ENCODE measurements at places on chromosomes 5 and 9.

DNA sequence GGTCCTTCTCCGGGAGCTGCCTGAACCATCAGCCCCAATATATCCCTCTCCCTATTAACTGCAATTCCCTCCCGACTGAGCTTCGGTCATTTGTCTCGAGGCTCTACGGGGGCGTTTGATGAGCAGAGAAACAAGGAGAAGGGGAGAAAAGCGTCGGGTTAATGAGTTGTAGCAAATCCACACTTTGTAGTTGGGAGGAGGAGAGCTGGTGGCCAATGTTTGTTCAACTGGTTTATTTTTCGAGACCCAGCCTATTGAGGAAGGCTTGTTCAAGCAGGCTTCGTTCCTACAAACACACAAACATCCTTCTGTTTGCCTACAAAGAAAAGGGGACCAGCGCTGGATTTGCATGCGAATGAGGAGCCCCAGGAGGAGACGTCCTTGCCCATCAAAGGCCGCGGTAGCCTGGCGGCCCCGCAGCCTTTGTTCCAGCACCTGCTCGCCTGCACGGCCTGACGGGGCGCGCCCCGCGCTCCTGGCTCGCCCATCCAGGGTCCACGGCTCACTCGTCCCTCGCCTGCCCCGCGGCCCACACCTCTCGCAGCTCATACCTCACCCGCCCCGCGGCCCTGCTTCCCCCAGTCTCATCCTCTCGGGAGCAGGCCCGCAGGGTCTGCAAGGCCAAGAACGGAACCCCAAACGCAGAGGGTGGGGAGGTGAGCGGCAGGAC is 4.6 kb downstream of the FOXD1 start:
- no peak for DNase-seq

- DNase-seq = no peak
Observed at GRCh38 chr9:81312346-81312745, 377.0 kb downstream of the TLE1 start.

GRCh38 chr5:135689506-135689905 is 110.7 kb upstream of the CXCL14 start:
- DNase-seq = no peak

GRCh38 chr9:137492464-137493363 is 33.6 kb upstream of the NSMF start:
- no peak for DNase-seq

DNA sequence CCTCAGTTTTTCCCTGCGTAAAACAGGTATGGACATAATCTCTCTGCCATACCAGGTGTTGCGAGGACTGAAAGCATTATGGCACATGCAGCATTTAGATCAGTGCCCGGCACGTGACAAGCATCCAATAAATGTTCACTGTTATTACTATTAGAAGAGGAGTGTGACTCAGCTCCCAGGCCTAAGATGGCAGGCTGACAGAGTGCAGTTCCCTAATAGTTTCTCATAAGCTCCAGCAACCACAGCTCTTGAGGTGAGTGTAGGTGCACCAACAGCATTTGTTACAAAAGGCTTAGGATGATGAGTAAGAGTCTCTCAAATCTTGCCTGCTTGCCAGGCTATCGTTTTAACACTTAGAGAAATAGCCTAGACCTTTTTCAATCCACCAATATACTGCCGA is 28.9 kb upstream of the GLIS3 start:
- no peak for DNase-seq

GRCh38 chr9:128370367-128370751 is 815 bp upstream of the URM1 start:
- no peak for DNase-seq

GRCh38 chr9:134333234-134333873 is 7.1 kb downstream of the RXRA start:
- no peak for DNase-seq

DNA sequence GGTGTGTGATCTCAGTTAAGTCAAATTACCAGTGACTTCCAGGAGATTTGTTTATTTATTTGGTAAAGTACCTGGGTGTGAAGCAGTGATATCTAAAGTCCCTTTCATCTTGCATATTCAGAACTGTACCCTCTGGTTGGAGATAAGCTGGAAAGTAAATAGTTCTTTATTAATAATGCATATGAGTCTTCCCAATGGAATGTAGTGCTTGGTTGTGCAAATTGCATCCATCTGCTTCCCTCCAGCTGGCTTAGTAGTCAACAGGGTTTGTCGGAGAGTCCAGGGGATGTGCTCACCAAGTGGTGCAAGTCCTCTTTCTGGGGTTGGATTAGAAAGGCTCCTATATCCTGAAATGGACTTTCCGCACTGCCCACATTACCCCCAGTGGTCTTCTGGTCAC is 42.0 kb downstream of the TRPM3 start:
- no peak for DNase-seq

- no peak for DNase-seq
Observed at GRCh38 chr9:77779010-77779409, 130.9 kb upstream of the GNA14 start.

GRCh38 chr5:56561455-56561854 is 253.9 kb upstream of the MAP3K1 start:
- DNase-seq = no peak

- DNase-seq = no peak
Observed at GRCh38 chr9:12640016-12640587, 53.1 kb upstream of the TYRP1 start.

DNA sequence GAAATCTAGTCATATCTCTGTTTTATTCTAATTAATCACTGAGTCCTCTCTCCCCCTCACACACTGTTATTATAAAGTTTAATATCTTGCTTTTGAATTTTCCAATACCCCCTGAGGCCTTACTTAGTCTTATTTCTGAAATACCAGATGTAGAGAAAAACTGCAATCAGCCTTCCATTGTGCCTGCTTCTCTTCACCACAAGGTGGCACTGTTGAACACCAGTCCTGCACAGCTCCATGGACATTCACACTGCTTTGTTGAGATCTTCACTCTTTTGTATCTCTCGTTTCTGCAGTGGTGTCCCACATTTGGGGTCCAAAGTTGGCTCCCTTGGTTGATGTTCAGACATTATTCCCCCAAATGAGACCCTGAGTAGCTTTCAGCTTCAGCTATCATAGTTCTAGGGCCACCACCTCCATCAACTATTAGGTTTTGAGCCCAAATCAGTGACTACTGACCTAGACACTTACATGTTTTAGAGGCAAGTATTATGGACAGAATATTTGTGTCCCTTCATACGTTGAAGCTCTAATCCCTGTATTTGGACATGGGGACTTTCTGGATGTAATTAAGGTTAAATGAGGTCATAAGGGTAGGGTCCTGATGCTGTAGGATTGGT is 24.3 kb downstream of the BOD1 start:
- DNase-seq = no peak

- no peak for DNase-seq
Observed at GRCh38 chr5:157669701-157670097, 1.6 kb upstream of the C5orf52 start.

DNA sequence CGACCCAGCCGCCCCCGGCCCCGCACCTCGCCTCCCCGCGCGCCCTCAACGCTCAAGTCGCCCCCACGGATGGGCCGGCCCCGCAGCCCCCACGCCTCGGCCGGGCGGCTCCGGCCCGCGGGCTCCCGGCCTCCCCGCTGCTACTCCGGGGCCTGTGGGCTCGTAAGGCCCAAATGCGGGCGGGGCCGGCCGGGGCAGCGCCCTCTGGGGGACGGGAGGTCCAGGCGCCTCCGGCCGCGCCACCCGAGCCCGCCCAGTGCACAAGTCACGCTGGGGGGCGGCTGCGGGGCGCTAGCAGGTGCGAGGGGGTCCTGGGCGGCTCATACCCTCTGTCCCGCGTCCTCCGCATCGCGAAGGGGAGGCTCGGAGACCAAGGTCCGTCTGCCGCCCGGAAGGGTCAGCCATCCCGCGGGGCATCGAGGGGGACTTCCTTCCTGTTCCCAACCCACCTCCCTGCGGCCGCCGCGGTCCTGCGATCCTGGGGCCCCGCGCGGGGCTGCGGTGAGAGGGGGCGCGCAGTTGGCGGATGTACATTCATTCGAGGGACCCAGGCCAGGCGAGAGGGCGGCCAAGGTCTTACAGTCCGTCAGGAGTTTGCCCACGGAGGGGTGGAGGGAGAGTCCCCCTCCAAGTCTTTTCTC is at the start of gene CIZ1:
Gene CIZ1, minus strand, starts transcription at position 167 of the 641 bp plus-strand sequence. CDS start 715 bp downstream, outside the sequence.
- peak; percentile 64 for DNase-seq

- DNase-seq = no peak
Observed at GRCh38 chr5:80324912-80325311, 5.1 kb downstream of the SPZ1 start.

DNA sequence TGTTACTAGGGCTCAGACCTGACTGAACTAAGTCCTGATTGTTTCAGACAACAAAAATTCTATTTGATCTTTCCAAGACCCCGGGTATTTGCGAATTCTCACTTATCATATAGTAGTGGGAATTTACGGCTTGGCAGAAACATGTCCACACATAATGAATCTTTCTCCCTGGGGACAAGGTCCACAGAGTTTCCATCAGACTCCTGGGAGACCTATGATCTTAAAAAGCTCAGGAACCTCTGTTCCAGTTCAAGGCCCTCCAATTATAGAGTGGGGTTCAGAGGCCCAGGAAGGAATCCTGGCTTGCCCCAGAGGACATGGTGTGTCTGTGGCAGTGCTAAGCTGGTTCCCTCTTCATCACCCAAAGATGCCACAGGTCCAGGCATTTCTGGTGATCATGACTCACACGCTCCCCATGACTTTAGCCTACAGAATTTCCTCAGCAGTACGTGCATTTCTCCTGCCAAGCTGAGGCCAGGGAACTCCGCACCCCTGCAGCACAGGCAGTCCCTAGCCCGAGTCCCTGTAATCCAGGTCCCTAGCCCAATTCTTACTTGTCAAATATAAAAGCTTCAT is 12.6 kb downstream of the RAPGEF1 start:
- DNase-seq = no peak

All from T-helper 9 cell (primary cell).